ENCODE measurements at places on chromosomes 4 and X. TPM values are rescaled to one million over a fixed set of nuclear protein-coding genes. Genes with fewer than 3 reads are reported as not detected.

GRCh38 chr4:123750044-123750443 is 353.4 kb downstream of the SPRY1 start:
- H3K27ac ChIP-seq = no peak overlapping the region
- H3K4me3 ChIP-seq = no peak overlapping the region
- no peaks in the 10 kb centered on the region for H3K27me3 ChIP-seq
- peaks cover 7% of the 10 kb centered on the region for H3K4me1 ChIP-seq
- no peaks in the 10 kb centered on the region for H3K36me3 ChIP-seq

DNA sequence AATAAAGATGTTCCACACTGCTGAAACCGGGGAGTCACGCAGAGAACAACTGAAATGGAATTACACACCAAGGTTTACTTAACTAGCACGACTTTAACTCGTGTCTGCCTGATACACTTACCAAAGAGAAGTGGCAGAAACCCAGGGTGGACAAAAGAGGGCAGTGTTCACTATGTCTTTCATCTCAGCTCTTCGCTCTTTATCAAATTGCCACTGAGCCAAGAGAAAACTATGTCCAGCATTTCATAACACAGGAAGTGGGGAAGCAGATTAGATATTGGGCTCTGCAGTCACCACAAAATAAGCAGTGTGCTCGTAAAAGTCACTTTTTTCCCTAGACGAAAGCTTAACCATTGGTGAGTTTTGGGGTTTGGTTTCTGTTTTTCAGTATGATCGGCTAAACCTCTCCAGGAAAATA is 155.7 kb downstream of the CHIC2 start:
- peak; percentile 82 for DNase-seq
- H3K4me3 ChIP-seq = no peak overlapping the region
- peaks cover 4% of the 10 kb centered on the region for H3K4me1 ChIP-seq
- no peaks in the 10 kb centered on the region for H3K36me3 ChIP-seq

DNA sequence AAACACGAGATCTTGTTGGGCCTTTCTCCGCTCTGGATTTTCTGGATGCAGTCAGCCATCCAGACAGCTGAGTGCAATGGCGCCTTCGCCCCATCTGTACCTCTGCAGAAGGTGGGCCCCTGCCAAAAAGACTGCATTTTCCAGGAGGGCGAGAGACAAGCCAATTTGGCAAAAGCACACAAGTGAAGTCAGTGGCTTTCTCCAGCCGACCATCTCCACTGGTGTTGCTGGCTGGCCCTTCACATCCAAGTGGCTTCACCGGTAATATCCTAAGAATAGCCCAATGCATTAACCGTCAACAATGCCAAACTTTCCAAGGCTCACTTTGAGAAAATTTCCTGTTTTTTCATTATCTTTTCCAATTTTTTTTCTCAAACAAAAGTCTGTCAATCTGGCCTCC is 96.2 kb upstream of the MXRA5 start:
- H3K27me3 ChIP-seq = peaks cover 22% of the 10 kb centered on the region
- no peak for DNase-seq
- H3K36me3 ChIP-seq = no peaks in the 10 kb centered on the region
- no peaks in the 10 kb centered on the region for H3K4me1 ChIP-seq
- no peak overlapping the region for H3K27ac ChIP-seq

- no peaks in the 10 kb centered on the region for H3K4me1 ChIP-seq
- no peak overlapping the region for H3K4me3 ChIP-seq
- H3K27ac ChIP-seq = no peak overlapping the region
- H3K36me3 ChIP-seq = no peaks in the 10 kb centered on the region
- DNase-seq = no peak
- H3K27me3 ChIP-seq = no peaks in the 10 kb centered on the region
These were observed 41.4 kb downstream of the PPA2 start for GRCh38 chr4:105432438-105432837.

DNA sequence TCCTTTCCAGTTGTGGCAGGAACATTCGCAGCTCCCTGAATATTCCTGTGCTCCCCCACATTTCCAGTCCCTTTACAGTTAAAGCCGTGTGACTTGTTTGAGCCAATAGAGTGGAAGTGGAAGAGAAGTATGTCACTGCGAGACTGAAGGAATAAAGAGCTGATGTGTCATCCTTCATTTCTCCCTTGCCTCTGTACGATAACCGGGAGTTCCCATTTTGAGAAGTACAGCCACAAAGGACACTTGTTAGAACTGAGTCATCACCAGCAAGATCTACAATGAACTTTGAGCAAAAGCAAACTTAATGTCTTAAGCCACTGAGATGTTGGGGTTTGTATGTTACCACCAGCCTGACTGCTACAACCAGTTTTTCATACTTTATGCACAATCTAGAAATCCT is 92.3 kb downstream of the SPRY1 start:
- no peaks in the 10 kb centered on the region for H3K27me3 ChIP-seq
- peak overlapping the region; percentile 42 for H3K27ac ChIP-seq
- no peak overlapping the region for H3K4me3 ChIP-seq
- H3K4me1 ChIP-seq = peaks cover 11% of the 10 kb centered on the region
- H3K36me3 ChIP-seq = no peaks in the 10 kb centered on the region
- DNase-seq = peak; percentile 11

ZNF330 gene
- 38.4 TPM for total RNA-seq

GRPR gene
- total RNA-seq = not detected

DNA sequence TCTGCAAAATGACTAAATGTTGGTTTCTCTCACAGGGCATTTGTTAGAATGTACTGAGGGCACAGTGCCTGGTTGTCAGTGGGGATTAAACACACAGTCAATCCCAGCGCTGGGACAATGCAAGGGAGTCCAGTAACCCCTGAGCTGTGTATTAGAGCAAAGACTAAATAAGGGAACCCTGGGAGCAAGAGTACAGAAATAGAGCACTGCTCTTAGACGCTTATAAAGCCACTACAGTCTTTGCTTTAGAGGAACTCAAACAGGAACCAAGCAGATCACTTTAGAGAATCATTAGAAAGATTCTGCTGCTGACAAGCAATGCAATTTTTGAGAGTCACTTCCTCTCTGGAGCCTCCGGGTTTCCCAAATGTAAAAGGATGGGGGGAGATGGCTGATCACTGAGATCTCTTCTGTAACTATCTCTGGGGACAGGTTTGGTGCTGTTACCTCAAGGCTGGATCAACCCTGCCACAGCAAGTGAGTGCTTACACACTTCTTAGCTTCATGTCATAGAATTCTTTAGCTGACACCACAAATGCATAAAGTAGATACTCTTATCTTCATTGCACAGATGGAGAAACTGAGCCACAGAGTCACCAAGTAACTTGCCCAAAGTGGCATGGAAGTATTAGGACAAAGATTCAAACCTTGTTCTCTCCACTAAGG is 137.8 kb upstream of the CPEB2 start:
- H3K4me1 ChIP-seq = no peaks in the 10 kb centered on the region
- no peak overlapping the region for H3K27ac ChIP-seq
- no peak for DNase-seq
- H3K4me3 ChIP-seq = no peak overlapping the region
- no peaks in the 10 kb centered on the region for H3K27me3 ChIP-seq
- no peaks in the 10 kb centered on the region for H3K36me3 ChIP-seq

DDX53 gene
- total RNA-seq = not detected

SMIM31 gene
- not detected for total RNA-seq

DNA sequence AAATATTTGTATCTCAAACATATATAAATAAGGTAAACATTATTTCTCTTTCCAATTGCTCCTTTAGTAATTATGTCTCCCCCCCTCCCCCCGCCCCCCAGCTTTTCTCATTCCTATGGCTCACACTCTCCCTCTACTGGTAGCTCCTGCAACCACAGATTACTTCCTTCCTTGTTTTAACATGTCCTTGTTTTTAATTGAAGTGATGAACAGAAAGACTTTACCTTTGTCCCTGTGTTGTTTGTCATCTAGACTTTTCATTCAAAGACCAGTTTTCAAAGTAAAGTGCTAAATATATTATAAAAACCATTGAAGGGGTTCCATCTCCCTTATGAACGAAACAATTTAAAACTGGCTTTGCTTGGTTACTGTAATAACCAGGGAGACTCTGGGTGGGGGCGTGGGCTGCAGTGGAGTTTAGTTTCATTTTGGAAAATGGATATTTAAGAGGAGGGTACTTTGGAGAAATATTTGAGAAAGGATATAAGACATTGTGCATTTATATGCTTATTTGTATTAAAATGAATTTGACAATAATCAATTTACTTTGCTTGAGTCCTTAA is 352.9 kb downstream of the RAPGEF2 start:
- DNase-seq = no peak
- H3K36me3 ChIP-seq = no peaks in the 10 kb centered on the region
- H3K4me1 ChIP-seq = no peaks in the 10 kb centered on the region
- no peak overlapping the region for H3K27ac ChIP-seq
- no peaks in the 10 kb centered on the region for H3K27me3 ChIP-seq

- H3K27me3 ChIP-seq = peaks cover 36% of the 10 kb centered on the region
- no peaks in the 10 kb centered on the region for H3K36me3 ChIP-seq
- H3K4me3 ChIP-seq = no peak overlapping the region
- no peak overlapping the region for H3K27ac ChIP-seq
- peaks cover 7% of the 10 kb centered on the region for H3K4me1 ChIP-seq
- no peak for DNase-seq
These were observed 33.7 kb downstream of the IDS start for GRCh38 chrX:149471397-149471796.

GPRIN3 gene
- total RNA-seq = 0.02 TPM
